ENCODE measurements at places on chromosomes 16 and 17. TPM values are rescaled to one million over a fixed set of nuclear protein-coding genes. Genes with fewer than 3 reads are reported as not detected.

The HNF1B gene
- 0.73 TPM for total RNA-seq

The KRT40 gene
- not detected for total RNA-seq

DNA sequence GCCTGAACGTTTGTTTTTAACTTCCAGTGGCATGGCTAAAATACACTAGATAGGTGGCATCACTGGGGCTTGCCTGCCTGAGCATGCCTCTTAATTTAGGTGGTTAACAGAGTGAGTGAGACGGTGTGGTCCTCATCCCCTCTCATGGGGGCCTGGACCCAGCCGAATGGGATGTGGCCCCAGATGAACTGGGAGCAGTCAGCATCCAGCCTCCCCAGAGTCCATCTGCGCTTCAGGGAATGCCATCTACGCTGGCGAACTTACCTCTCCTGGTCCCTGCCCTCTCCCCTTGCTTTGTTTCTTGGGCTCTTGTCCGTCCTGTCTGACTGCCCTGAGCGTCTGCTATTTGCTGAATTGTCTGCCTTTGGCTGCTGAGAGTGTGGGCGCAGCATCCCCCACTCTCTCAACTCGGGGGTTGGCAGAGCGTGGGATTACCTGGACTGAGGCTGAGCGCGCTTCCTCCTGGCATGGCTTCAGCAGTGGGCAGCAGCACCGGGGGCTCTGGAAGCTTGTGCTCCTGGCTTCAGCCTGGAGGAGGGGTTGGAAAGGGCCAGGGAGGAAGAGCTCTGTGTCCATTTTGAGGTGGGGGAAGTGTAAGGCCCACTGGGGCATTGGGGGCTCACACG, 2.1 kb downstream of the RAB40C start:
- H3K4me3 ChIP-seq: no peak overlapping the region
- no peak for DNase-seq
- peaks cover 24% of the 10 kb centered on the region for H3K4me1 ChIP-seq

The HID1 gene
- 0.91 TPM for total RNA-seq

DNA sequence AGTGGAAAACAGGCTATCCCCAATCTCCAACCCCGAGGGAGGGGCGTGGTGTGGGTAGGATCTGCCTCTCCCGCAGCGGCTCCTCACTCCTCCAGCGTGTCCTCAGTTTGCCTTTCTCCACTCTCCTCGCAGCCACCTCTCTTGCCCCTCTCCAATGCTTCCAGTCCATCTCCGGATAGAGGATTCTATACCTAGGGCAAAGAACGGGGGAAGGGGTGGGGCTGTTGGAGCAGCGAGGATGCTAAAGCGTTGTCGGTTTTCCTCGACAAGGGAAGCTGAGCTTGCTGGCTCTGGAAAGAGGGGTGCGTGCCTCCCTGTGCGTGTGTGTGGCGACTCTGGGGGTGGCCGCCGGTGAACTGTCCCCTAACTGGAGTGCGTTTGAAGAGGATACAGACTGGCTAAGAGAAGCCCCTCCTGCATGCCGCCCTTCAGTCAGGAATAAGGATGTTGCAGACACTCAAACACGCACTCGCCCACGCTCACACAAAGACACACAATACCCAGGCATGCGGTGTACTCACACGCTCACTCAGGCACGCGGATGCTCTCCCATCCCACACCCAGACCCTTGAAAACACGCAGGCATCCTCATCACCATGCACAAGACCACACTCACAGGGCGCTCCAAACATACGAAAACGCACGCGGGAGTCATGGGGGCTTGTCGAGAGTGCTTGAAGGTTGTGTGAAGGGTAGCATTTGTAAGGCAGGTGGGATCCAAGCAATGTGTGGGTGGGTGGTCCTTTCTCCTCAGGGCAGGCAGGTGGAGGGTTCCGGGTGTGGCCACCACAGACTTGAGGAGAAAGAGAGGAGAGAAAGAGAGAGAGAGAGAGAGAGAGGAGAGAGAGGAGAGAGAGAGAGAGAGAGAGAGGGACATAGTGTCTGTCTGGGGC, 655 bp upstream of the GPR139 start:
- peaks cover 6% of the 10 kb centered on the region for H3K27me3 ChIP-seq
- H3K27ac ChIP-seq: no peak overlapping the region
- H3K4me1 ChIP-seq: no peaks in the 10 kb centered on the region

The SSH2 gene
- 28.1 TPM for total RNA-seq
